ENCODE measurements at places on chromosomes 16 and 17.

- no peak for DNase-seq
These were observed 2.7 kb upstream of the PPM1D start for GRCh38 chr17:60597297-60597696.

- no peak for DNase-seq
These were observed 5.2 kb downstream of the C17orf50 start for GRCh38 chr17:35765756-35766488.

DNA sequence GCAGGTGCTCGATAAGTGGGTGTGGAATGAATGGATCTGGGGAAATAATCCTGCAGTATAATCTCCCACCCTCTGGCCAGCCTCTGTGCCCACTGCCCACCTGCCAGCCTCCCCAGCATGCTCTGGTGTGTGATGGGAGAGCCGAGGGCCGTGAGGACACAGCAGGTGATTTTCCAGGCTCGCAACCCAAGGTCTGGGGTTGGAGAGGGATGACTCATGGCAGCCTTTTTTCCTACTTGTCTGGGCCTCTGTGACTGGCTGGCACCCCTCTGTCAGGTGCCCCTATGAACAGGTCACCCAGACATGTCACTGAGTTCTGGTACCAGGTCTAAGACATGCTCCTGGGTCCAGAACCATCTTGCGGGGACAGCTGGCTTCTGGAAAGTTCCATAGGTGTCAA, 385.7 kb upstream of the TNRC6C start:
- DNase-seq: no peak

GRCh38 chr16:73339821-73340220, 291.9 kb upstream of the ZFHX3 start:
- no peak for DNase-seq

- DNase-seq: peak; percentile 66
These were observed 72.9 kb upstream of the SMIM36 start for GRCh38 chr17:55584055-55584685.

DNA sequence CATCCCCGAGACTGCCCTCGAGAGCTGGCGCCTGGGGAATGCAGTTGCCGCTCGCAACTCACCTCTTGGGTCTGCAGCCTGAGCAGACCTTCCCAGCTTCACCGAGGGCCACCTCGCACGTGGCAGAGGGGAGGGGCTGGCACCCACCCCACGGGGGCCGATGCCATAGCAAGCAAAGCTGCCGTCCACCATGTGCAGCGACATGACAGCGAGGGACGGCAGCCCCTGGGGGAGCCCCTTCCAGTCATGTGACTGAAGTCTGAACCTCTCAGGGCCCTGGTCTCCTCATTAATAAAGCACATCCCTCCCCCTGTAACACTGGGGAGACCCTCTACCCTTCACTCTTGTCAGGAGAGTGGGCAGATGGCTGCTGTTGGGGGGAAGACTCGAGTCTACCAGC, 30.5 kb downstream of the CIBAR2 start:
- DNase-seq: no peak

GRCh38 chr17:79305768-79306423, 231.3 kb downstream of the ENGASE start:
- no peak for DNase-seq

GRCh38 chr17:59812139-59812538, 80.6 kb downstream of the TUBD1 start:
- DNase-seq: no peak

GRCh38 chr17:9330141-9330540, 245.5 kb downstream of the STX8 start:
- no peak for DNase-seq

DNA sequence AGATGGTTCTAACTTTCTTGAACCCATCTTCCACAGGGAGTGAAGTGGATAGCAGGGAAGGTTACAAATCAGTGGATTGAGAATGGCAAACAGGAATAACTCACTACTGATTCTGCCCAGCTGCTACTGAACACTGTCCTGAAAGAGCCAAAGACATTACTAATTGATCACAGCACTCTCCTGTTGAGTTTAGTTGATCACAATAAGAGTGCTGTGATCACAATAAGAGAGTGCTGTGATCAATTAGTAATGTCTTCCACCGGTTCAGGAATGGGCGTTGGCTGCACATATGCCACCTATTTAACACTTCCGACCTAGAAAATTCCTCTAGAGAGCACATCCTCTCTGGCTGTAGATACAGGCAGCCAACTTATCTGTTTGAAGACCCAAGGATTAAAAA, 11.4 kb downstream of the CFAP97D1 start:
- DNase-seq: peak; percentile 85

DNA sequence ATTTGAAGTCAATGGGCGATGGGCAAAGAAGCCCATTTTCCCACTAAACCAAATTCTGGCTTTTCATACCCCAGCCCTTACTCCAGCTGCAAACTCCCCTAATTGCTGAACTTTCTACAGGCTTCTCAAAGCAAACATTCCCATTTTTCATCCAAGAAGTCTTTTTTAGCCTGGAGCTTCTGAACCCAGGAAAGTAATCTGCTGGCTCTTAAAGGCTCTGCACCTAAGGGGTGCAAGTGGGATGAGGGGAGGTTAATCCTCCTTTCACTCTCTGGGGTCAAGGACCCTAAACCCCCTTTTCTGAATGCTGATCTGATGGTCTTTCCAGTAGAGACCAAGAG, 2.4 kb downstream of the HOXB7 start:
- DNase-seq: no peak

DNA sequence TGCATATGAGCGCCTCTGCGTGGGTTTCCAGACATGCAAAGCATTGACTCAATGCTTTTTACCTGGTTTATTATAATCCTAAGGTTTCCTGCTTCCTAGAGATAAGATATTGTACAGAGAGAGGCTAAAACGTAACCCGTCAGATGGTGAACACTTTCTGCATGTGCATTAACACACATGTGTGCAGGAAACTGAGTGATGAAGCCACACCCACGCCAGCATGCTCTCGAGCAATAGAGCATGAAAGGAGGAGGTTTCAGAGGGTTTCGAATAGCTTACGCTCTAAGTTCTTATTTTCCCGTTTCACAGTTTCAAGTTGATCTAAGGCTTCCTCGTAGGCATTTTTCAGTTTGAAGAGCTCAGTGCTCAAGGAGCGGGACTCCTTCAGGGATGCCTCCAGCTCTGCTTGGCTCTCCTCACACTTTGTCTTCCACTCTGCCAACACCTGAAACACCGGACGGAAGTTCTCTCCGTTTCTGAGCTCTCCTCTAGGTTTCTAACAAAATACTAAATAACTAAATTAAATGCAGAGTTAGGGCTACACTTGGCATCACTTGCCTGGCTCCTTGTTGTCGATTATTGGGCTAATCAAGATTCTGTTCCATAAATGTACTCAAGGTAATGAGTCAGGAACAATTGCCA, 23.2 kb downstream of the MYH3 start:
- no peak for DNase-seq

DNA sequence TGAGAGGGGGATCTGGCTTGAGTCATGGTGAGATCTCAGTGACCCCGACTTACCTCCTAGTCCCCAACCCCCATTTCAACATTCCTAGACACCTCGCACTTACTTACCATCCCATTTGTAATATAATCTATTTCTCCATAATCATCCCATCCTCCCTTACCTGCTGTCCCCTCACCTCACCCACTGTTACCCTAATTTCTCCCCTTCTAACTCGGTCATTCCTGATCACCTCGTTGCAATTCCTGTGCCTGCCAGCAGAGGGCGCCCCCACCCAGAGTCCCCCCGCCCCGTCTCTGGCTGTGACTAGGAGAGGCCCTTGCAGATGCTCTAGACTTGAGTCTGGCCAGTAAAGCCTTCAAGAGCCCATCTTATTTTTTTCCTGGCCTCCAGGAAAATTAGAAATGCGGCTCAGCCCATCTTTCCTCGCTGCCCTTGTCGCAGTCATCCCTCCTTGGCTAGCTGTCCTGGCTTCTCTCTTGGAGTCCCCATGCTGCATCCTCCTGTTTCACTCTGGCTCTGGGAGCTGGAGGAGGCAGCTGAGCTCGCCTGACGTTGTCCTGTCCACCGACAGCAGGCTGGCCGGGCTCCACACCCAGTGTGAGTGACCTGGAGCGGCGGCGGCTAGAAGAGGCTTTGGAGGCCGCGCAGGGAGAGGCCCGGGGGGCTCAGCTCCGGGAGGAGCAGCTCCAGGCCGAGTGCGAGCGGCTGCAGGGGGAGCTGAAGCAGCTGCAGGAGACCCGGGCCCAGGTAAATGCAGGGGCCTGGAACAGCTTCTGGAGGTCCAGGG, 5.0 kb downstream of the TBKBP1 start:
- no peak for DNase-seq

DNA sequence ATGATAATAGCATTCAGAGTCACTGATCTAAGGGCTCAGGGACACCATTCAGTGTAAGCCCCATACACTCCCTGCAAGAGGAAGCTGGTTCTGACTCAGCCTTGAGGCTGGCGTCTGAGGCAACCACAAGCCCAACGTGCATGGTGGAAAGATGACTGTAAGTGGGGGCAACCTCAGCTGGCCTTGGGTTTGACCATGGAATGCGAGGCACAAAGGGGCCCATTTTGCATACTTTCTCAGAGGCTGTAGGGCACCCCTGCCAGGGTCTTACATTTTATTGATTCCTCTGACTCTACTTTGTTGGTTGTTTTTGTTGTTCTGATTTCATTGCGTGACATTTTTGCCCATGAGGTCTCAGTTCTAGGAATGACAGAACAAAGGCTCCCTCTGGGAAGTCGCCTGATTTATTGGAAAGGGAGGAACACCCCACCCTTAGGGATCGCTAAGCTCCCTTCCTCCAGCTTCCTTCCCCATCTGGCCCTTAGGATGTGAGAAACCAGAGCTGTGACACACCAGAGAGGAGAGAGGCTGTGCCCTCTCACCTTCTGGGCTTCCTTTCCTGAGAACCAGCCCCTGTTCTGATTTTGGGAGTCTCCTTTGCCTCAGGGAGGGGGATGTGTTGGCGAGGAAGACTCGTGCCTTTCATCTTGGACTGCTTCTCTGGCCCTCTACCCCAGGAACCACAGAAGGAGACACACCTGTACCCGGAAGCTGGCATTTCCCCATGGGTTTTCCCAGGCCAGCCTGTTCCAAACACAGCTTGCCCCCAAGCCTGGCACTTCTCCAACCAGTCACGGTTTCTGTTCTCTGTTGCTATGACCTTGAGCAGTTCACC, 5.6 kb upstream of the CIITA start:
- DNase-seq: peak; percentile 94

DNA sequence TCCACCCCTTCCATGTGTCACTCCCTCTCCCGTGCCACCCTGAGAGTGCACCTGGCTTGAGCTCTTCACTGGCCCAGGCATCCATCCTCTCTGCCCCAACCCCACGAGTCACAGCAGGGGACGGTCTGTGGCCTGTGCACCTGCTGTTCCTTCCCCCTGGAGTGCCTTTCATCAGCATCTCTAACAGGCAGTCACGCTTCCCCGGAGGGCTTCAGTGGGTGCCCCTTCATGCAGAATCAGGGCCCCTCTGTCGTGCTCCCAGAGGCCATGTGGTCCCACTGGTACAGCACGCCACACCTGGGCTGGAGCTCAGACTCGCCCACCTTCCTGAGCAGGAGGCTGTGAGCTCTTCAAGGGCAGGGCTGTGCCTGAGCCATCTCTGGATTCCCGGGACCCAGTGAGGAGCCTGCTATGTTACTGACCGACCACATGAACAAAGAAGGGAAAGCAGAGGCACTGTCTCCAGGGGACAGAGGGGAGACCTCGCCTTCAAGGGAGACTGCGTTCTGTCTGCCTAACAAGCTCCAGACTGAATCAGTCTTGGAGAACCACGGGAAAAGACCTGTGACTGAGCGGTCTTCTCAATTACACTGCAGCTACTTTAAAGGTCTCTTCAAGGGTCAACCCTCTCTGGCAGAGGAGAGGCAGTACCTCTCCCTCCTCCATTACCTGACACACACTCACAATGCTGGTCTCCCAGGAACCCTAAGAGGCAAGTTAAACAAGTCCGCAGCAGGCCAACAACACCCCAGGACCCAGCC, 78.8 kb upstream of the DOC2B start:
- DNase-seq: no peak

DNA sequence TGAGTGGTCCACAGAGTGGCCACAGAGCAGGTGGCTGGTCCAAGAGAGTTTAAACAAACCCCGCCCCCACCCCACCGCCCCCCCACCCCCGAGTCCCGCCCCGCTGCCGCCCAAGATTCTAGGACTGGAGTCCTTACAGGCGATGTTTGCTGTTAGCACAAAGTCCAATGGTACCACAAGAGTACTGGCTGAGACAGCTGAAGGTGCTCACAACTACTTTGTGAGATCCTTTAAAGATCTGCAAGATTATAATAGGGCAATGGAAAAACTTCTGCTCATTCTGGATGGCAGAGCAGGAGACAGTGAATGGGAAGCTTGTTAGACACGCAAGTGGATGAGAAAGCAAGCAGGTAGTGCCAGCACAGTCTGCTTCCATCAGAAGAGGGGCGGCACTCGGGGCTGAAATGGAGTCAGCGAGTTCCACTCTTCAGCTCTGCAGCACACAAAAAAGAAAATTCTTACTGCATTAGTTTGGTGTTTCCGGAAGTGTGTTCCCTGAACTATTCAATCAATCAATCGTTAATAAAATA, 4.7 kb upstream of the TEKT3 start:
- DNase-seq: no peak

- DNase-seq: no peak
These were observed 410.0 kb downstream of the MAF start for GRCh38 chr16:79190542-79190941.

DNA sequence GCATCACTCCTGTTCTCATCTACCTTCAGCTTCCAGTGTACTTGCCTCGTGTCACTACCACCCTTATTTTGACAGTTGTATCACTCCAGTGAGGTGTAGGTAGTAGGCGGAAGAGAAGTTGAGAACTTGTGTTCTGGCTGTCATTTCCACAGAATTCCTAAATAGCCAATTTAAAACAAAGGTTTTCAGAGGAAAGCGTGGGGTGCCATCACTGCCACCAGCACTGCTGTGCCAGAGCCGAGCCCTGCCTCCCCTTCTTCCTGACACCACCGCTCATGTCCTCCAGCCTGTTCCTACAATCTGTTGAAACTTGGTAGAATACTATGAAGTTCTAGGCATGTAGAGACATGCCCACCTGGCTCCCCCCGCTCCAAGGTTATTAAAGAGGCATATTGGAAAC, 215.8 kb downstream of the TANC2 start:
- DNase-seq: no peak

- DNase-seq: no peak
These were observed 3.2 kb upstream of the PRPSAP1 start for GRCh38 chr17:76356803-76357456.

DNA sequence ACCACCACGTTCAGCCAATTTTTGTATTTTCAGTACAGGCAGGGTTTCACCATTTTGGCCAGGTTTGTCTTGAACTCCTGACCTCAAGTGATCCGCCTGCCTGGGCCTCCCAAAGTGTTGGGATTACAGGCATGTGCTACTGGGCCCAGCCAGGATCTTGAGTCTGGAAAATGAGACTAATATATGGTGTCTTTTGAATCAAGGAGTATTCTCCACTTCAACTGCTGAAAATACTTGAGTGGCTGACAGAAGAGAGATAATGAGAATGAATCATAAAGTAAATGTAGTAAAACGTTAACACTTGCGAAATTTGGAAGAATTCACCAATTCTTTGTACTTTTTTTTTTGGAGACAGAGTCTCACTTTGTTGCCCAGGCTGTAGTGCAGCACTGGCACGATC, 16.6 kb downstream of the SMYD4 start:
- no peak for DNase-seq

- DNase-seq: no peak
These were observed 2.0 kb upstream of the NDRG4 start for GRCh38 chr16:58497935-58498334.

GRCh38 chr17:74919440-74920305, 3.4 kb downstream of the USH1G start:
- DNase-seq: no peak

Data from renal cortical epithelial cell (primary cell).